ENCODE measurements at places on chromosomes 2 and 18.
A peak's percentile ranks its signal among the peaks of the same experiment; 100 is the strongest.

DNA sequence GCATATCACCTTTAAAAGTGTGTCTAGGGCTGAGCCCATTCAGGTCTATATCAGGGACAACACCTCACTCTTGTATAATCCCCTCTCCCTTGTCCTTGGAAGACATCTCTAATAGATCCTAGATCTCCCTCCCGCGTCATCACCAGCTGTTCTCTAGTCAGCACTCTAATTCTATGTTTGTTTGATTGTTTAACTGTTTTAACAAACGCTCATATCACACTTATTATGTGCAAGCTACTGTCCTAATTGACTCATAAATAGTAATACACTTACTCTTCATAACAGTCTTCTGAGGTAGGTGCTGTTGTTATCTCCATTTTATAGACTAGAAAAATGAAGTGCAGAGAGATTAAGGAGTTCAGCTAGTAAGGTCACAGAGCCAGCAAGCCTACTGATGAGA is 1.6 kb upstream of the ERMN start:
- DNase-seq, result no peak

DNA sequence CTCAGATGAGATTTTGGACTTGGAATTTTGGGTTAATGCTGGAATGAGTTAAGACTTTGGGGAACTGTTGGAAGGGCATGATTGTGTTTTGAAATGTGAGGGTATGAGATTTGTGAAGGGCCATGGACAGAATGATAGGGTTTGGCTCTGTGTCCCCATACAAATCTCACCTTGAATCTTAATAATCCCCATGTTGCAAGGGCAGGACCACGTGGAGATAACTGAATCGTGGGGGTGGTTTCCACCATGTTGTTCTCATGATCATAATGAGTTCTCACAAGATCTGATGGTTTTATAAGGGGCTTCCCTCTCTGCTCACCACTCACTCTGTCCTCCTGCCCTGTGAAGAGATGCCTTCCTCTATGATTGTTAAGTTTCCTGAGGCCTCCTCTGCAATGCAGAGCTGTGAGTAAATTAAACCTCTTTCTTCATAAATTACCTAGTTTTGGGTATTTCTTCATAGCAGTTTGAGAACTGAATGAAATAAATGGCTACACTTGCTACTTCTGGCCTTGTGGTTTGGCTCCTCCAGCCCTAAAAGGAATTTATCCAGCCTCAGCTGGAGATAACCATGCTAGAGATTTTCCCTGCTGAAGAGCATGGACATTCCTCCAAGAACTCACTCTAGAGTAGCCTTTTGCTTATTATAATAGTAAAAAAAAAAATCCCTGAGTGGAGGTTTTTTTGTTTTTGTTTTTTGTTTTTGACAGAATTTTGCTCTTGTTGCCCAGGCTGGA is 144.3 kb upstream of the TFPI start:
- DNase-seq, result no peak

DNA sequence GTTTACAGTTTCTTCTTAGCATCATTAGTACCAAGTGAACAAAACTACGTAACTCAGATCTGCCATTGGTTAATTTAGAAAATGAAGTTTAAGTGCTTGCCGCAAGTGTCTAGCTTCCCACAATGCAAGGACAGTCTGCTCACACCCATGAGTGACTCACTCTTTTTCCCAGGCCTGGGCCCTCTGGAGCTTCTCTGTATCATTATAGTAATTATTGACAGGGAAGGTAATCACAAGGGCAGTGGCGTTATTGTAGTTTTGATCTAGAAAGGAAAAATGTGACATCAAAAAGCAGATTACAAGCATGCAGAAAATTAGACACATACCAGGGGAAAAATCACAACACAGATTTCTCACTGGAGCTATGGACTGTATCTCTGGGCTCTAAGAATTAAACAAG is 38.5 kb downstream of the NPC1 start:
- DNase-seq, result no peak

DNA sequence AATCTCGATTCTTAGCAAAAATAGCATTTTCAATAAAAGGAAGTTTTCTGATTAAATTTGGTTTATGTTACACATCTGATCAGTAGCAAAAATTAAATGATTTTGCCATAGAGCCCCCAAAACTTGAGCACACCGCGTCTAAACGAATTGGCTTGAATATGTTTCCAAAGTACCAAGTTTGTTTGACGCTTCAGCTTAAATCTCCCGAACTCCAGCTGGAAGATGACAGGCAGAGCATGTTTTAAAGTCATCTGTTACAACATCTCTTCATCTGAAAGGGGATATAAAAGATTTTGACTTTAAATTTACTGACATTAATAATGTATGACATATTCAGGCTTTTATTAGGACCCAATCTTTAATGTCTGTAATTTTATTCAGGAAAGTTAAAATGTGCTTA is 129.8 kb downstream of the NCK2 start:
- DNase-seq, result no peak

DNA sequence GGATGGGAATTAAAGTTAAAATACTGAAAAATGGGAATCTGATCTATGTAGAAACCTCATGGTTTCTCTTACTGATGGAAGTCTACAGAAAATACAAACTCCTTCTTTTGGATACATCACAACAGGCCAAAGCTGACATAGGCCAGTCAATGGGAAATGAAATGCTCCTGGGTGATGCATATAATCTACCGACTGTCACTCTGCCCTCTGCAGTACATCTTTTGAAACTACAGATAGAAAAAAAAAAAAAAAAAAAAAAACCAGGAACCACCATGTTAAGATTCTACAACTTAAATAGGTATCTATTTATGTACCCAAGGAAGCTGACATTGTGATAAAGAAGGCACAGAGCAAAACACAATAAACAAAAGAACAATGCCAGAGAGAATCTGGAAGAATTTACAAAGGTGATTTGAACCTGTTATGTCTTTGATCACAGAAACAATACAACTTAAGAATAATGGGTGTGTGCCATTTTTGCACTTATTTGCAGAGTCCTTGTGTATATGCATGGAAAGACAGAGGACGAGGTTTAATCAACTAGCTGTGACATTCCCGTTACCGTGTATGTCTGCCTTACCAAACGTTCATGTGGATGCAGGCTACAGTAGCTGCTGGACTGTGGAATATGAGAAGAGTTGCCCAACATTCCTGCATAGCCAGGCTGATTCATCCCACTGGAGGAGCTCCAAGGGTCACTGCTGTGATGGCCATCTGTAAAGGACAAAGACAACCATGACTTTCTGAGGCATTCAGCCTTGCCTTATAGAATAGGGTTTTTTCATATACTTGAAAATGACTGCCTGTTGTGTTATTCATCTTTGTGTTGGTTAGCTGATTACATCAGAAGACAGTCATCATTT is 312.7 kb downstream of the TCF4 start:
- no peak for DNase-seq

GRCh38 chr2:70086838-70087701 is at the start of gene PCBP1:
PCBP1 (plus strand) TSS chr2:70087477; CDS start chr2:70087744, 267 bp downstream.
- peak; percentile 98 for DNase-seq

DNA sequence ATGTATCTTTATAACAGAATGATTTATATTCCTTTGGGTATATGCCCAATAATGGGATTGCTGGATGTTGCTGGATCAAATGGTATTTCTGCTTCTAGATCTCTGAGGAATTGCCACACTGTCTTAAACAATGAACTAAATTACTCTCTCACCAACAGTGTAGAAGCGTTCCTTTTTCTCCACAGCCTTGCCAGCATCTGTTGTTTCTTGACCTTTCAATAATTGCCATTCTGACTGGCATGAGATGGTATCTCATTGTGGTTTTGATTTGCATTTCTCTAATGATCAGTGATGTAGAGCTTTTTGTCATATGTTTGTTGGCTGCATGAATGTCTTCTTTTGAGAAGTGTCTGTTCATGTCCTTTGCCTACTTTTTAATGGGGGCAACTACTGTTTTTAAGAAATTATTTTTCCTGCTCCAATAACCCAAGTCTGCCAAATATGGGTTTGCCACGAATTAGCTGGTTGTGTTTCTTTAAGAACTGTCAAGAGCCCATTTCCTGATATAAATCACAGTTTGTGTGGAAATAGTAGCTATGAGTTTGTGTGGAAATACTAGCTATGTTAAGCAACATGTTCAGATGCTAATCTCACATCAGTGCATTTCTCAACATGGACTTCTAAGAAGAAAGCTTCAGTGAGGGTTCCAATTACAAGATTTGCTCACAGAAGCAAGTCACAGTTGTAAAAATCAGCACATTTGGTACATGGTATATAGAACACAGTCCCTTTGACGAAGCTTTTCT is 259.4 kb downstream of the ANAPC1 start:
- no peak for DNase-seq

DNA sequence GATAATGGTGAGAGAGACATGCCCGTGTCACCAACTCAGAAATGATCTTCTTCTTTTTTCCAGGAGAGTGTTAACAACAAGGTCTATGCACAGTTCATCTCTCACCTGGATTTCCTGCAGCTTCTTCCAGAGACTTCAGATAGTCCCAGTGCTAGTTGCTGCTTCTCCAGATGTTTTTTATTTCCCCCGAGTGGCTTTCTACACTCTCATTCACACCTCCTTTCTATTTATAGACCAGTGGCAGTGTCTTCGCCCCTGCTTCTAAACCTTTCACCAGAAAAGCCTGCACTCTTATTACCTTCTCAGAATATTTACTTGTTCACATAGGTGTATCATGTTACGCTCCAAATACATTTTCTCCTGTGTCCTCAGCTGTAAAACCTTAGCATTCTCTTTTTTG is 558.8 kb upstream of the CHAC2 start:
- no peak for DNase-seq

- no peak for DNase-seq
Measured at GRCh38 chr2:146240391-146240790, 1604.4 kb upstream of the ACVR2A start.

- DNase-seq, result no peak
Measured at GRCh38 chr2:62806231-62806630, 100.7 kb downstream of the EHBP1 start.

GRCh38 chr2:105486762-105487141 is 87.9 kb upstream of the FHL2 start:
- no peak for DNase-seq

DNA sequence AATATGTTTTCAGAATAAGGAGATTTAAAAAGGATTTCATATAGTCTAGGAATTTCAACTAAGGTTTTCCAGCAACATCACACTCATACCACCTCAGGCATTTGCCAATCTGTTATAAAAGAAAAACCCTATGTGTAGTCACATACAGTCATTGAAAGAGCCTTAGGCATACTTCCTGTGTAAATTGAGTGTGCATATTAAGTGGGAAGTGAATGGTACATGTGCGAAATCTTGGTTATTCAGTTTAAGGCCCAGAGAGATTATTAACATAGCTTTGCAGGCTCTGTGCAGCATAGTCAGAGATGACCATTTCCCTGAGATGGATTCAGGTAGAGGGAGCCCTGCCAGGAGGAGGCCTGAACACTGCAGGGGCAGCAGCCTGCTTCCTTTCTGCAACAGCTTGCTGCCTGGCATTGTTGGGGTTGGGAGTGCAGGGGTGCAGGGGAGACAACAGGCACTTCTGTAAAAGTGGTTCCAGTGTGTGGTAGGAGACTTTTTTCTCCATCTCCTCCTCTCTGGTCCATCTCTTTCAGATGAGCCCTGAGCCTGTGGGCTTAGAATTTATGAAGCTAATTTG is 100.1 kb upstream of the OSR1 start:
- no peak for DNase-seq

DNA sequence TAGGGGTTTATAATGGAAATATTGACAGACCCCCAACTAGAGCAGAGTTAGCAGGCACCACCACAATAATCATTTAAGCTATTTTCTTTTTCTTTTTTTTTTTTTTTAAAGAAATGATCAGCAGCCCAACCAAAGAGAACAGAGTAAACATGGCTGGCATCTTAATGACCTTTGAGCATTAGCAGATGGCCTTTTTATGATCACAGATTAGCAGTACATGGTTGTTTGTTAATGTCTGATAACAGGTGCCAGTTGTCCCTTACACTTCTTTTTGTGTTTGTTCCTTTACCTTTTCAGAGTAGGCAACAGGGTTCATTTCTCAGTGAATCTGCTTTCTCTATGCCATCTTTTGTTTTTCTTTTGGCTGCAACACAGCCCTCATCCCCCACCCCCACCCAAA is 747.0 kb downstream of the BCL11A start:
- DNase-seq, result no peak

- DNase-seq, result no peak
Measured at GRCh38 chr2:180980943-180981911, 822 bp downstream of the UBE2E3 start.

DNA sequence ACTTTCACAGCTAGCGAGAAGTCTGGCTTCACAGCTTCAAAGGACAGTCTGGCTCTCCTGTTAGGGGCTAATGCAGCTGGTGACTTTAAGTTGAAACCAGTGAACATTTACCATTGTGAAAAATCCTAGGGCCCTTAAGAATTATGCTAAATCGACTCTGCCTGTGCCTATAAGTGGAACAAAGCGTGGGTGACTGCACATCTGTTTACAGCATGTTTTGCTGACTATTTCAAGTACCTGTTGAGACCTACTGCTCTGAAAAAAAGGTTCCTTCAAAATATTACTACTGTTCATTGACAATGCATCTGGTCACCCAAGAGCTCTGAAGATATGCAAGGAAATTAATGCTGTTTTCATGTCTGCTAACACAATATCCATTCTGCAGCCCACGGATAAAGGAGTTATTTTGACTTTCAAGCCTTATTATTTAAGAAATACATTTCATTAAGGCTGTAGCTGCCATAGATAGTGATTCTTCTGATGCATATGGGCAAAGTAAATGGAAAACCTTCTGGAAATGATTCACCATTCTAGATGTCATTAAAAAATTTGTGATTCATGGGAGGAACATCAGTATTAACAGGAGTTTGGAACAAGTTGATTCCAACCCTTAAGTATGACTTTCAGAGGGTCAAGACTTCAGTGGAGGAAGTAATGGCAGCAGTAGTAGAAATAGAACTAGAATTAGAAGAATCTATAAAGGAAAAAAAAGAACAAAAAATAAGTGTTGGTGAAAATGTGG is 48.9 kb downstream of the POLR1A start:
- DNase-seq, result no peak

DNA sequence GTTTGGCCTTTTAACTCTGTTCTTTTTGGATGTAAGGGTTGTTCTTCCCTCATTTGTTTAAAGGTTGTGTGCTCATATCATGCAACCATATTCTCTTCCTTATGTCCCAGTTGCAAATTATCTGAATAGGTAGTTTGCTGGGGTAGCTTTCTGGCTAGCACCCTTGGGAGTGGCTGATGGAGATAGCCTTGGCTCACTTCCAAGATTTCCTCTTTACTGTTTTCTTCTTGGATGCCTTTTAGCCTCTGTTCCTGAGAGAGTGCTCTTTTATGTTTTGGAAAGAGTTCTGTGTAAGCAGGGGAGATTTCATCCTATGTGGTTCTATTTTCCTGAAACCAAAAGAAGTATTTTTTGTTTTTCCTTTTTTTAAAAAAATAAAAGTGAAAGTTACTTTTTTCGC is 25.4 kb downstream of the USP14 start:
- no peak for DNase-seq

DNA sequence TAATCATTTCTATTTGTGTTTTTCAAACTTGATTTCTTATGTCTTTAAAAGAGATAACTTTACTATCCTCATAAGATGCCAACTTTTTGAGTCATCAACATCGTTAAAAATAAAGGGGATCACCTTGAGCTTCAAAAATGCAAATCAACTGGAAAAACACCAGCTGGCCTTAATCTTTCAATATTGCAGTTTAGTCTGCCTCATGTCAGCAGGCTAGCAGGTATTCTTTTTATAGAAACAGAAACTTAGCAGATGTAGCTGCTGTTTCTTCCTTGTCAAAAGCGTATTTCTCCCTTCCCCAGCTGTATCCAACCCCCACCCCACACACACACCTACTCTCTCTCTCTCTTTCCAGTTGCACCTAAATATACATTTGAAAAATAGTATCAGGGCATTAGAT is 154.1 kb upstream of the ZNF804A start:
- no peak for DNase-seq

- DNase-seq, result no peak
Measured at GRCh38 chr18:8758466-8758865, 53.1 kb downstream of the MTCL1 start.

GRCh38 chr2:43791035-43791765 is 17.4 kb downstream of the DYNC2LI1 start:
- no peak for DNase-seq
